ENCODE measurements at places on chromosomes 4 and X.

GRCh38 chr4:23680671-23681518 lies 209.0 kb downstream of the PPARGC1A start:
- no peak for DNase-seq

GRCh38 chr4:166816890-166817289 lies 417.4 kb downstream of the SPOCK3 start:
- DNase-seq: no peak

- DNase-seq: no peak
Measured at GRCh38 chr4:182800216-182800515, 117.0 kb downstream of the DCTD start.

DNA sequence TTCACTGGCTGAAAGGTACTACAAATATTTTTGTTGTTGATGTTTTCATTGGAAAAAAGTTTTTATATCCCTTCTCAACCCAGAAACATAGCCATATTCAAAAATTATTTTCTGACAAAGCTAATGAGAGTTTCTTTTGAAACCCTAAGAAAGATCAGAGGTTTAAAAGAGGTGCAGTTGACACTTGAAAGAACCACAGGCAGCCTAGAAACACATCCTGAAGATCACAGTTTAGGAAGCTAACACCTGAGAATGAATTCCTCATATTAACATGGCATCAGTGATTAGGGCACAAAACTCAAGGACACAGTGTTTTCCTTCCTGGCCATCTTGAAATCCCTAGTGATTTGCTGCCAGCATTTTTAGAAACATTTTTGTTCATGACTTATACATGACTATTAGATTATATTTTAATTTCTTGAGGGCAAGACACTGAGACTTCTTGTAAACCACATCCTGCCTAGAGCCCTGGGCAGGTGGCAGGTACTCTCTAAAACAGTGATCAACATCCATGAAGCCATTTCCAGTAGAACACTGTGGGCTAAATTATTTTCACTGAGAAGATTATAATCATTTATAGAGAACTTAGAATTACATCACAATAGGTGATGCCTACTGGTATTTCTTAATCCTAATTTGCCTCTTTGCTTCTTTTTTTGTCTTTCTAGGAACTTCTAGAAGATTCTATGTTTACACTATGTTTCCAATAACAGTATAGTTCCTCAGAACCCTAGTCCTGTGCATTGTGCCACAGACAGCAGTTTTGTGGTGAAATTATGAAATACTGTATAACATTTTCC lies 80.0 kb downstream of the ARSJ start:
- DNase-seq: no peak

GRCh38 chr4:71322425-71322824 lies 16.4 kb upstream of the SLC4A4 start:
- DNase-seq: no peak

DNA sequence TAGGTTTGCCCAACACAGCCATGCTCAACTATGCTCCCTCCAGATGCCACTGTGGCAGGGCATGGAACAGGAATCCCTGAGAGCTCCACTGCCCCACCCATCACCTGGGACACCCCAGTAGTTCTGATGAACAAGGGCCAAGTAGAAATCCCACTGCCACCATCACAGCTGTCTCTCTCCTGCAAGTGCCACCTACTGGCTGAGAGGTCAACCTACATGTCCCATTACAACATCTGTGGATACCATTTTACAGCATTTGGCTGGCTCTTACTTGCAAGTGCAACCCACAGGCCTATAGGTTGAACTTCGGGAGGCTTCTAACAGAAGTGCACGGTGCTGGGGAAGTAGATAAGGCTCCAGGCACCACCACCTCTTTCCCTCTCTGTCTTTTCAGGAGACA lies 142.5 kb downstream of the CXXC4 start:
- DNase-seq: no peak

GRCh38 chr4:82773057-82773456 lies 25.5 kb downstream of the SCD5 start:
- DNase-seq: no peak

GRCh38 chr4:168441412-168441811 lies 38.9 kb downstream of the DDX60L start:
- DNase-seq: no peak

DNA sequence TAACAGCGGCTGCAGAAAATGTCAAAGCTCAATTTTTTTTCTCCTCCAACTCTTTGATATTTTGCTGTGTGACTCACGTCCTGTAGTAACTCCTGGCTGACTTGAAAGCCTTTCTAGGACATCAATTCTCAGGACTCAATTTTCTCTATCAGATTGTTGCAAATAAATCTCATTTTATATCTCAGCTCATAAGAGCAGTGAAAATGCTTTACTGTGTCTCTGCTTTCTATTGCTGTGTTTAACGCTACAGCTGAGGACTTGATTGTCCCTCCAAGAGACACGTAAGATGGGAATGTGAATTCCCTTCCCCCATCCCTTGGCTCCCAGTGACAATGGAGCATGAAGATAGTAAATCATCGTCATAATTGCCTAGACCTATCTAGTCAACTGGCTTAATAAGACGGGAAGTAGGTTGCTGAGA lies 20.5 kb upstream of the CBR4 start:
- DNase-seq: no peak

- no peak for DNase-seq
Measured at GRCh38 chr4:180635281-180635680, 1607.9 kb upstream of the TENM3 start.

GRCh38 chr4:84342161-84342560 lies 156.9 kb downstream of the NKX6-1 start:
- no peak for DNase-seq

Measured in stimulated activated CD8-positive, alpha-beta memory T cell treated with anti-CD3 and anti-CD28 coated beads, Interleukin-4, amount 100 ng/mL, for 4 hours (primary cell).